ENCODE measurements at places on chromosomes 11 and 22.

- no peak for ATAC-seq
Observed at GRCh38 chr11:87120937-87121336, 83.2 kb downstream of the TMEM135 start.

DNA sequence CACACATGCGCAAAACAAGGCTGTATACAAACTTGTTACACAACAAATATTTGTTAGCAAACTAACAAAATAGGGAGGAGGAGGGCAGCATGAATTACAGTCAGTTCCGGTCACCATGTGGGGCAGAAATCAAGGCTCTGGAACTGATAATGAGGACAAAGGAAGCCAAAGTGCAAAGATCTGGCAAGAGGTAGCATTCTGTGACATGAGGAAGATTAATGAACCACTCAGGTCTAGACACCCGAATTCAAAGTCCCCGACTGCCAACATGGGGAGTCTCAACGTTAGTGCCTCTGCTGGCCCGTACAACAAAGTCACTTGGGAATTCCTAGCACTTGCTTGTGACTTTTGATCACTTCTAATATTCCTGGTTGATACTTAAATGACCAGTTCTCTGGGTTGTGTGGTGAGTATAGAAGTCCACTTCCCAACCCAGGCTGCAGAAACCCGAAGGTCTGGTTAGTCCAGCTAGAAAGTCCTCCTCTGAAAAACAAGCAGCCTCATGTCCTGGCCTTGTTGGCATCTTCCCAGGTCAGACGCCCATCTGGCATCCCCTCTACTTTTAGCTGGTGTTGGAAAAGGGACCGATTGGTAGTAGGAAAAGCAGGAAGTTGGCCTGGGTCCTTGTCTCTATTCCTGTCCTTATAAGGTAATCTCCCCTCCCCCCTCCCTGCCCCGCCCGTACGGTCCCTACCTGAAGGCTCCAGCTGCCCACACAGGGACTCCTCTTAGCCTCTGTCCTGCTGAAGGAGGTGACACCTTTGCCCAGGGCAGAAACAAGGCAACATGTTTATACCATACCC is 1.6 kb downstream of the SUN2 start:
- no peak for ATAC-seq

- no peak for ATAC-seq
Observed at GRCh38 chr11:44811841-44812448, 85.2 kb downstream of the TSPAN18 start.

GRCh38 chr22:22709719-22710445 is 65.5 kb downstream of the GGTLC2 start:
- ATAC-seq = no peak

DNA sequence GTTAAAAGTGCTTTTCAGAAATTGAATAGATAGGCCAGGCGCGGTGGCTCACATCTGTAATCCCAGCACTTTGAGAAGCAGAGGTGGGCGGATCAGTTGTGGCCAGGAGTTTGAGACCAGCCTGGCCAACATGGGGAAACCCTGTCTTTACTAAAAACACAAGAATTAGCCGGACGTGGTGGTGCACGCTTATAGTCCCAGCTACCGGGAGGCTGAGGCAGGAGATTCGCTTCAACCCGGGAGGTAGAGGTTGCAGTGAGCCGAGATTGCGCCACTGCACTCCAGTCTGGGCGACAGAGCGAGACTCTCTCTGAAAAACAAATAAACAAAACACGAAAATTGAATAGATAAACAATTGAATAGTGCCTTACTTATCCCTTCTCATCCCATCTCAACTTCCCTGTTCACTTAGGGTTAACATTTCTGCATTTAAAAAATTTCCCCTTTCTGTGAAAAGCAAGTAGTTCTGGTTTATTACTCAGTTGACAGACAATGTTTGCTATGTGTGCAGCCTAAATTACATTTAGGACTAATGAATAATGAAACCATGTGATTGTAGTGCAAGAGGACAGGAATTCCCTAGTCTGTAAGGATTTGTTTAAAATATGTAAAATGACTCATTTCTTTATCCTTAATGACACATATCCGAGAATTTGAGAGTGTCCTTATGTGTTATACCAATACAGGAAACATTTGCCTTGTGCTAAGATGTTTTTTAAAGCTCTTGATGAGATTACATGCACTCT is 6.0 kb downstream of the RNF169 start:
- peak; percentile 39 for ATAC-seq

- no peak for ATAC-seq
Observed at GRCh38 chr11:81825346-81825745, 908.3 kb downstream of the FAM181B start.

DNA sequence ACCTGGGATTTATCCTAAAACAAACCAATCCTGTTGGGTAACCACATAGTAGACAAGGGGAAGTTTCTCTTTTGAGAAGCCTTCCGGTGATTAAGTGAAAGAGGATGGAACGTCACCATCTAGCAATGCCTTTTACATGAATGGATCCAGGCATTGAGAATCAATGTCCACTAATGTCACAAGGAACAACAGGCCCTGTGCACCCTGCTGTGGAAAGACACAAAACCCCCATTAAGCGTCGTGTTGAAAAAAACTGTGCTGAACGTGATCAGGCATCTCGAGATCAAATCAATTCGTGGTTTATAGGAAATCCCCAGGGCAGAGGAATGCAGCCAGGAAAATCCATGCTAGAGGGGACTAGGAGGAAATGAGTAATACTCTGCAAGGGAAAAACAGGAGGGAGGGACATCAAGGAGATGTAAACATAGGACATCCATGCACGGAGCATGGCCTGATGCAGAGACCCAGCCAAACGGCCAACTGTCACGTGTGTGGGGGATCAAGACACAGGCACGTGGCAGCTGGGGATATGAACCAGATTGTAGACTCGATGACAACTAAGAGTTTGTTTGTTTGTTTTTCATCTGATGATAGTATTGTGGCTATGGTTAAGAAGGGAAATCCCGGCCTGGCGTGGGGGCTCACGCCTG is 38.6 kb upstream of the CARS1 start:
- ATAC-seq = no peak

DNA sequence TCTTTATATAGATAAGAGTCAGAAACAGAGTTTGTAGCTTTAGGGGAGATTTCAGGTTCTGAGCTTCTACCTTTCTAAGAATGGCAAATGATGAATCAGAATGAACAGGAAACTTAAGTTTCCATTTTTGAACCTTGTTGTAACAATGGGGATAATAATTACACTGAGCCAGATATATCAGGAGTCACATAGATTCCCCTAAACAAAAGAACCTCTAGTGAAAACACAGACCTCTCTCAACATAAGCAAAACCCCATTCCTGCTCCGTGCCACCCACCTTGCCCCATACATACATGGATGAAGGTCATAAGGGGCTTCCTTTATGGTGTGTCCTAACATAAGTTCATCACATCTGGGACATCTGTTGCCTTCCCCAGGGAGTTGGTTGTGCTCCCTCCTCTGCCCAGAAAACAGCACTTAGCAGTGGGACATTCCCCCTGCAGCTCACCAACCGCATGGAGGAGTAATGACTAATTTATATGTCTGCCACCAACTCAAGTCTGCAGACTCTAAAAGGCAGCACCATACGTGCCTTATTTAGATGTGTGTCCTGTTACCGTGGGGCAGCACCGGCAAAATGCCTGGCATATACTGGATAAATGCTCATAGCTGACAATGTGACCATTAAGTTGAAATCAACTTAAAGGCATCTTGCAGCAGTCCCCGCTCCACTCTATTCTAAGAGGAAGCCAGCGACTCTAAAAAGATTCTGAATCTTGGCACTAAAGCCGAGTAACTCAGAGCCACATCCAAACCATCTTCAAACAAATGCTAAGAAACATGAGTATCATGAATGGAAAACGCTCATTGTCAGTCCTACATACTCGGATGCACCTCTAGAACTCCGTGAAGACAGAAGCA is 8.0 kb downstream of the JAML start:
- ATAC-seq = peak; percentile 85

GRCh38 chr11:127564810-127565209 is 564.2 kb upstream of the KIRREL3 start:
- no peak for ATAC-seq

GRCh38 chr11:27100534-27100933 is 59.9 kb downstream of the BBOX1 start:
- ATAC-seq = no peak

DNA sequence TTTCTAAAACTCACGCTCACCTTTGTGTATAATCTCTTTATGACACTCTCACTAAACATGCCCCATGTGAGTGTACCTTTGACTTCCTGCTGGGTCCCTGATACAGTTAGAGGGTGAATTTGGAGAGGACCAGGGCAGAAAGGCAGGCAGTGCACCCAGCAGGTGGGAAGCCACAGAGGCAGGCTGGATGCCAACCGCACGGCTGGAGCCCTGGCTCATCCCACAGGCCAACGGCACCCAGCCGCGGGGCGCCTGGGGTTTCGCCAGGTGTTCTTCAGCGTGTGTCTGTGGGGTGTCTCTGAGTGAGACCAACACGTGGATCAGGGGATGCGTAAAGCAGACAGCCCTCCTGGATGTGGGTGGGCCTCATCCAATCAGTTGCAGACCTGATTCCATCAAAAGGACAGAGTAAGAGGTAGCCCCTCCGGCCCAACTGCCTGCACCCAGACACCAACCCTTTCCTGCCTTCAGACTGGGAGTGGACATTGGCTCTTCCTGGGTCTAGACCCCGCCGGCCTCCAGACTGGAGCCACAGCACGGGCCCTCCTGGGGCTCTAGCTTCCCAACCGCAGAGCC is 51.6 kb downstream of the DHCR7 start:
- ATAC-seq = no peak

GRCh38 chr22:45212992-45213751 is 27.5 kb downstream of the KIAA0930 start:
- no peak for ATAC-seq

- no peak for ATAC-seq
Observed at GRCh38 chr22:39738746-39739145, 154.8 kb downstream of the ENTHD1 start.

DNA sequence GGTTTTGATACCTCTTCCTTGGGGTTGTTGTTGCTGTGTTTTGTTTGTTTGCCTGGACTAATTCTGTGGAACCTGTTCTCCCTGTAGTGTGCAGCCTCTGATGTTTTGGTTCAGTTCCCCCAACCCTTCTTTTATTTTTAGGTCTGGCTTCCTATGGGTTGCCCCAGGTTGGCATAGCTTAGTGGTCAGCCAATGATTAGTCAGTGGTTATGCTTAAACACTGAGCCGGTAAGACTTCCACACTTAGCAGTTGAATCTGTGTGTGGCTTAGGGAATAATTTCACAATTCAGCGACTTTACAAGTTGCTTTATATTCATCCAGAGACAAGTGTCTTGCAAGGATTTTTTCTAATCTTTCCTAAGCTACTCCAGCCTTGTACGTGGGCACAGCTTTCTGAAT is 78.6 kb upstream of the CLPB start:
- no peak for ATAC-seq

- no peak for ATAC-seq
Observed at GRCh38 chr11:116828632-116829524, 829 bp upstream of the APOC3 start.

DNA sequence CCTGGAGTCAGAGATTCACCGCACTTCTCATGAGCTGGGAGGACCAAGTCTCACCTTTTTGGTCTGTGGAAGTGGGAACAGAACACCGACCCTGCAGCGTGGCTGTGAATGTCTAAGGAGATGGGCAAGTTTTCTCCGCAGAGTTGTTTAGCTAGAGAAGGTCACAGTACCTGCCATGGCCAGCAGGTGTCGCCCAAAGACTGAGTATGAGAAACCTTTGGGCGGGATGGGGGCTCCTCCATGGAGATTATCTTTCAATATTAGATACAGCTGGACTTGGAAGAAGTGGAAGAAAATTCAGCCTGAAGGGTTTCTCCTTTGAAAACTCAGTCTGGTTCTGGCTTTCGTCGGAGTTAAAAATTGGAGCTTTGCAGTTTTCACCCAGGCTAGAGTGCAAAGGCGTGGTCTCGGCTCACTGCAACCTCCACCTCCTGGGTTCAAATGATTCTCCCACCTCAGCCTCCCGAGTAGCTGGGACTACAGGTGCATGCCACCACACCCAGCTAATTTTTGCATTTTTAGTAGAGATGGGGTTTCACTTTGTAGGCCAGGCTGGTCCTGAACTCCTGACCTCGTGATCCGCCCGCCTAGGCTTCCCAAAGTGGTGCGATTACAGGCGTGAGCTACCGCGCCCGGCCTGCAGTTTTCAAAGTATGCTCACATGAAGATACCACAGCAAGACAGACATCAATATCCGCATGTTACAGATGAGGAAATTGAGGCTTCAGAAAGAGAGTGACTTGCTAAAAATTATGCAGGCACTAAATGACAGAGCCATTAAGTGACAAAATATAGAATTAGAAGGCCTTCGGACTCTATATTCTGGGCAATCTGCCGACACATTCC is 10.7 kb upstream of the DSCAML1 start:
- peak; percentile 79 for ATAC-seq

GRCh38 chr11:27783701-27784355 is 83.6 kb upstream of the BDNF start:
- ATAC-seq = no peak

GRCh38 chr11:121626507-121626875 is 173.7 kb upstream of the SORL1-AS1 start:
- no peak for ATAC-seq

GRCh38 chr22:49238181-49239141 is 589.2 kb downstream of the BRD1 start:
- no peak for ATAC-seq

- ATAC-seq = no peak
Observed at GRCh38 chr22:28608546-28608945, 71.1 kb downstream of the TTC28 start.

GRCh38 chr11:117923275-117923674 is 5.9 kb downstream of the TMPRSS13 start:
- ATAC-seq = no peak

Data from stimulated activated memory B cell treated with anti-CD40 and anti-IgM and Interleukin-4, amounts not matched to agents 10 μg/mL and 1 μg/mL and 100 μg/mL, for 72 hours (primary cell).